AG08396 (cell line): ENCODE measurements at places on chromosomes 7 and 10.

GRCh38 chr10:103080891-103081581, 112.0 kb downstream of the NT5C2 start:
- DNase-seq, result no peak

DNA sequence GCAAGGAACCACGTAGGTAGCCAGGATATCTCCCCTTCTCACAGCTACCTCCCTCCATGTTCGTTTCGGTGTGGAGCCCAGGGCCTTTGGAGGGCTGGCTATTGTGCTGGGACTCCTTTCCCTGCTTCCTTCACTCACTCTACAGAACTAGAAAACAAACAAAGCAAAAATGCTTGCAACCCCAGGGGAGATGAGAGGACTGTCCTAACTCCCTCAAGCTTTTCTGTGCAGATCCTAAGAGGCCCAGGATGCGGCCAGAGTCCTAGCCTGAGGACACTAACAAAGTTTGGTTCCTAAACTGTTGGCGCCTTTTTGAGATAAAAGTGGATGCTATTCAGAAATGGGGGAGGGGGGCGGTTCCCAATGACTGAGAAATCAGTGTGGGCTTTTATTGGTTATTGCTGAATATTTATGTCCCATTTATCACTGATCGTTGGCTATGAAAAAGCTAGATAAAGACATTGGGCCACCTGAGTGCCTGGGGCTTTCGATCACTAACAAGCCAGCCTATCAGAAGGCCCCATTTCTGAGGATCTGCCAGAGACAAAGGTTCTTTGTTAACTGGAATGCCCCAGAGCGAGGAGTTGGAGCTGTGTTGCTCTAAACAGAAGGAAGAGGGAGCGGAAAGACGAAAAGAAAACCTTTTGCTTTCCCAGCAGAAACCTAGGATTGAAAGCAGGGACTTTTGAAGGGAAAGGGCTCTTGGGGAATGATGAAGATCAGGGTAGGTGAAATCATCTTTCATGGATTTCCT, 95.2 kb upstream of the EGR2 start:
- DNase-seq, result no peak

GRCh38 chr7:36317276-36317675, 72.4 kb upstream of the ANLN start:
- DNase-seq, result no peak

GRCh38 chr10:60604342-60604741, 173.9 kb upstream of the CDK1 start:
- no peak for DNase-seq

- DNase-seq, result no peak
Measured at GRCh38 chr10:118979661-118980060, 49.9 kb upstream of the NANOS1 start.

DNA sequence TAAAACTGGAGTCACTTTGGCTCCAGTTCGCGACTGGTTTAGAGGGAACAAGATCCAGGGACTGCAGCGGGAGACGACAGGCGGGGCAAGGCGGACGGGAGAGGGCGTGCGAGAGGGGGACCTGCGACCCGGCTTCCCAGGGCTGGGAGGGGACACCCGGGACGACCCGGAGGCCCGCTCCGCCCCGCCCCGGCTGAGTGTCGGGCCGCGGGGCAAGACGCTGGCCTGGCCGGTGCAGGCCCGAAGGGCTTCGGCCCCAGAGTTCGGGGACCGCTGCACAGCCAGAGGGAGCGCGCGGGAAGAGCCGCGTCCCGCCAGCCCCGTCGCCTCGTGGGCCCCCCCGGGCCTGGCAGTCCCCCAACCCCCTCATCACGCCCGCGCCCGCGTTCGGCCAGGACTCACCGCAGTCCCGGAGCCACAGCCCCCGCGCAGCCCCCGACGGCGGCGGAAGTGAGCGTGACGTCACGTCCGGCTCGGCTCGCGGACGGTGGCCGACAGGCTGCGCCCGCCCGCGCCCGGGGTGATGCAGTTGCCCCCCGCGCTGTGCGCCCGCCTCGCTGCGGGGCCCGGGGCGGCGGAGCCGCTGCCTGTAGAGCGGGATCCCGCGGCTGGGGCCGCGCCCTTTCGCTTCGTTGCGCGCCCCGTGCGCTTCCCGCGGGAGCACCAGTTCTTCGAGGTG, at the start of the genes TUBGCP2 and ZNF511:
Gene TUBGCP2 (minus strand): TSS at position 452 of the 679 bp plus-strand sequence. CDS start 5,931 bp downstream, outside the sequence.
Gene ZNF511 (plus strand): TSS at position 494 of the 679 bp plus-strand sequence. CDS start 30 bp downstream, at position 524.
- DNase-seq, result peak; percentile 95
